ENCODE measurements at places on chromosomes 1 and 21.
A peak's percentile ranks its signal among the peaks of the same experiment; 100 is the strongest.

GRCh38 chr1:56447823-56448222 lies 131.5 kb downstream of the PLPP3 start:
- no peak for DNase-seq

- DNase-seq = no peak
Observed at GRCh38 chr1:162676750-162677149, 44.5 kb downstream of the DDR2 start.

DNA sequence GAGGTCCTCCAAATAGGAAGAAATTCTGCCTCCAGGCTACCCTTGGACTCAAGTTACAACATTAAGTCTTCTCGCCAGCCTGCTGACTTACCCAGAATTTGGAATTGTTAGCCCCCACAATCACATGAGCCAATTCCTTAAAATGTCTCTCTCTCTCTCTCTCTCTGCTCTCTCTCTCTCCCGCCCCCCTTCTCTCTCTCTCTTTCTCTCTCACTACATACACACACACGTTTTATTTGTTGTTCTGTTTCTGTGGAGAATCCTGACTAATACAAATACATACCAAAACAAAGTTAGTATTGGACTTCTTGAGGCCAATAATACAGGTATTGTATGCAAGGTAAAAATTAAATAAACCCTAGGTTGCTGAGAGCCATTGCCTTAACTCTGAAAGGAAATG lies 72.1 kb downstream of the TNFSF18 start:
- DNase-seq = no peak

DNA sequence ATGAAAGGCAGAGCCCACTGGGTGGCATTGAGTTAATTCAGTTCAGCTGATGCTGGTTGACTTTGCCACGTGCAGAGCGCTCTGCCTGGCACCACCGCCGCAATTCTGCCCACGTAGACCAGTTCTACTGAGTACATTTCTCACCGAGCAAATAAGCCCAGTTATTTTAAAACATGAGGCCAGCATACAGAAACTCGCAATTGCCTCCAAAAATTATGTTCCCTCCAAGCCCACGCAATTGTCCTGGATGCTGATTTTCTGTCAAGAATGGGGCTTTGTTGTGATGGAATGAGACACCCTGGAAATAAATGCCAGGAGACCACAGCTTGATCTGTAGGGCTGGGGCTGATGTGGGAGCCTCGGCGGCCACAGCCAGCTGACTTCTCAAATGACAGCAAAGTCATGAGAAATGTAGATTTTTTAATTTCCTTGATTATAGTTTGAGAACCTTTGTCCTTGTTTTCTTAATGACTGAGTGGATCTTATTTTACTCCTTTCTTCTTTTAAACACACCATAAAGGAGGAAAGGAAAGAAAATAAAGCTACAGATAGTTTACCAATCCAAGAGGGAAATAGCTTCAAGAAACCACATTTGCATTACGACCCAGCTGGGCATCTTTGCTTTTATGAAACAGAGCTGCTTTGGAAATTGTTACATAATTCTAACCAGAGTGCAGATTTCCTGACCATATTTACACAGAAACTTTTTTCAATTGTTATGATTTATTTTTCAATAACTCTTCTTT lies 11.6 kb upstream of the PARP1 start:
- DNase-seq = no peak

GRCh38 chr21:38533887-38534286 lies 35.6 kb upstream of the ERG start:
- DNase-seq = no peak

GRCh38 chr1:9590201-9590600 lies 1.5 kb downstream of the TMEM201 start:
- no peak for DNase-seq

- DNase-seq = peak; percentile 10
Observed at GRCh38 chr1:207962716-207963426, 51.9 kb upstream of the CD34 start.

DNA sequence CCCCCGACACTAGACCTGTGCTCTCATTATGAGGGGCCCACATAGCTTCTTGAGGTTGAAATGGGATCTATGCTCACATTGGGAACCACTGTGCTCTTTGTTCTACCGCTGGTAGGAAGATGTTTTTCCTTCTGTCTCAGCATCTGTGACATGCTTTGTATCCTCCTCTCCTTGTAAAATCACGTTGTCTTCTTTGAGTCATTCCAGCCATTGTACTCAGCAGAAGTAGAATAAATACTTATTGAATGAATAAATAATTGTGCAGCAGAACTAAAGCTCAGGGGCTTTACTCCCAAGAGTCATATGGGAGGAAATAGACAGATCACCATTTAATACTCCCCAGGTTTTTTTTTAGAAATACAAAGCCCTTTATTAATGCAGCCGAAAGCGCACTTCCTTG lies 66.3 kb upstream of the EDEM3 start:
- DNase-seq = no peak

GRCh38 chr1:45443580-45444446 lies 47.1 kb downstream of the TESK2 start:
- DNase-seq = no peak

Measured in activated T-cell treated with anti-CD3 and anti-CD28 coated beads for 1 hour (primary cell).